ENCODE measurements at places on chromosomes 7 and 10.

- DNase-seq = no peak
These were observed 184.3 kb upstream of the ITGB1 start for GRCh38 chr10:33142295-33142694.

GRCh38 chr7:142865766-142866165 lies 10.9 kb downstream of the EPHB6 start:
- DNase-seq = no peak

- DNase-seq = no peak
These were observed 136.4 kb downstream of the SDK1 start for GRCh38 chr7:3437467-3437866.

DNA sequence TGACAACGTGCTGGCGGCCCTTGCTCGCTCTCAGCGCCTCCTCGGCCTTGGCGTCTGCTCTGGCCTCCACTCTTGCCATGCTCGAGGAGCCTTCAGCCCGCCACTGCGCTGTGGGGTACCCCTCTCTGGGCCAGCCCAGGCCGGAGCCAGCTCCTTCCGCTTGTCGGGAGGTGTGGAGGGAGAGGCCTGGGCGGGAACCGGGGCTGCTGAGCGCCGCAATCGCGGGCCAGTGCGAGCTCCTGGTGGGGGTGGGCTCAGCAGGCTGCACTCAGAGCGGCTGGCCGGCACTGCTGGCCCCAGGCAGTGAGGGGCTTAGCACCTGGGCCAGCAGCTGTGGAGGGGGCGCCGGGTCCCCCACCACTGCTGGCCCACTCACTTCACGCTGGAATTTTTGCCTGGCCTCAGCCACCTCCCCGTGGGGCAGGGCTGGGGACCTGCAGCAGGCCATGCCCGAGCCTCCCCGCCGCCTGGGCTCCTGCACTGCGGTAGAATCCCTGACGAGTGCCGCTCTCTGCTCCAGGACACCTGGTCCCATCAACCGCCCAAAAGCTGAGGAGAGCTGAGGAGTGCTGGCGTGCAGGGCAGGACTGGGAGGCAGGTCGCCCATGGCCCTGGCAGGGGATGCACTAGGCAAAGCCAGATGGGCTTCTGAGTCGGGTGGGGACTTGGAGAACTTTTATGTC lies 372.2 kb upstream of the NRG3 start:
- DNase-seq = no peak

DNA sequence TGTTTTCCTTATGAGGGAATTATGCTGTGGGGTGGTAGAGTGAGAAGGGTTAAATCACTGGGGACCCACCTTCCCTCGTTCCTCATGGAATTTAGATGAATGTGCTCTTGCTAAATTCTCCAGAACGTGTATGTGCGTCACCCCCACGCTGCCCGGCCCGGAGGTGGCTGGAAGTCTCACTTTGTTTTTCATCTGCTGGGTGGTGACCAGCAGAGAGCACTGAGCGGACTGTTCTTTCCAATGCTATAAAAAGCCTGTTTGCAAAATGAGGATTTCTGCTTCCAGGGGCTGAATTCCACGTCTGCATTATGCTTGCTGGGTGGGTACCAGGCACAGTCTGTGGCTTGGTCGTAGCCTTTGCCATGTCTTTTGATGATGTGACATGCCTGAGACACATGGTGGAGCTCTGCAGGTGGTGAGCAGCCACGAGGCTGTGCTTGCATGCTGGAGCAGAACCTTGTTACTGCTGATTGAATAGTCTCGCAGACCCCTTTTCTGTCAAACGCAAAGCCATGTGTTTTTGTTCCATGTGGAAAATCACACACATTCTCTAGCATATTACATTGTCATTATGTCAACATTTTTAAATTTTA lies 31.9 kb upstream of the INSYN2A start:
- DNase-seq = no peak

DNA sequence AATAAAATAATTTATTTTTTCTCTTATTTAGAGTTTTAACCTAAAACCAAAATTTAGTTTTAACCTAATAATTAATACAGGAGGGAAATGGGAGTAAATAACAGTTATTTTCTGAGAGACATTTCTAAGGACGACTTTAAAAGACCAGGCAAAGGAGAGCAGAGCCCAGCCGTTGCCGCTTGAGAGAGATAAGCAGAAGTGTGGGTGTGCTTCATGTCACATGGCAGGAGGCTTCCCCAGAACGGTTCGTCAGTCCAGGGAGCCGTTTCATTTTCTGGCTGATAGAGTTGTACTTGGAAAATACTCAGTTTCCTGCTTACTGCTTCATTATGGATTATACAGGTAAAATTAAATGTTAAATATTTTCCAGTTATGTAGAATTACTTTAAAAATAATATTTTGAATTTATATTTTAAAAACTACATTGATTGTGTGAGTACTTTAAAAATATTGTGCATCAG lies 61.4 kb downstream of the ST7 start:
- DNase-seq = no peak

DNA sequence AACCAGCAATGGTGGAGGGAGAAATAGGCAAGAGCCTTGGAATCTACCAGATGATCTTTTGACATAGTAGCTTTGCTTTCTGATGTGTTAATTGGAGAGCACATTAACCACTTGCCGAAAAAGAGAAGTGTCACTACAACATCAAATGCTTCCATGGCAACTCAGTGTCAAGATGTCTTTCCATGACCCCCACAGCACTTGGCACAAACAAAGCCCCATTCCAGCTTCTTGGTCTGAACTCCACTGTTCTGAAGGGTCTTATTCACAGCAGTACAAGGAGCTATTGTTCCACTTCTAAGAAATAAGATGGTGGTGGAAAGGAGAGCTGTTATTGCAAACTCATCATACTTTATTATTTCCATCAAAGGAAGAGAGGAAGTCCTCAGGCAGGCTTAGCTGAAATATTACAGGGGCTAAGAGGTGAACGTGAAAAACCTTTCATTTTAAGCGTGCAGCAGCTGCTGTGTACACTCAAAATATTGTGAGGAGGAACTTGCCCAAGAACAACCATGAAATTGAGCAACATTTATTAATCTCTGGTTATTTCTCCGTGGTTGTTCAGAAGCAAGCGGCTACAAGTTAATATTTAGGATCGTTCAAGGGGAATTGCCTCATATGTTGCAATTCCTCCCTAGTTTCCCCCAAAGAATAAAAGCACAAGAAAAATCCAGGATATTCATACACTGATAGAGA lies 354.8 kb upstream of the CELF2 start:
- DNase-seq = no peak

Measured in effector CD4-positive, alpha-beta T cell (primary cell).